ENCODE measurements at places on chromosomes 1 and 21. TPM values are rescaled to one million over a fixed set of nuclear protein-coding genes. Genes with fewer than 3 reads are reported as not detected.

Gene RNF186
- not detected for total RNA-seq

Gene PARS2
- 10.6 TPM for total RNA-seq

Gene WASF2
- 163 TPM for total RNA-seq

Gene PLA2G2F
- not detected for total RNA-seq

Gene G0S2
- 37.4 TPM for total RNA-seq

Gene MAP1LC3C
- not detected for total RNA-seq

Gene GSTM1
- not detected for total RNA-seq

Gene CD1E
- not detected for total RNA-seq

- DNase-seq: peak; percentile 17
Observed at GRCh38 chr1:7235871-7236517, 450.7 kb downstream of the CAMTA1 start.

DNA sequence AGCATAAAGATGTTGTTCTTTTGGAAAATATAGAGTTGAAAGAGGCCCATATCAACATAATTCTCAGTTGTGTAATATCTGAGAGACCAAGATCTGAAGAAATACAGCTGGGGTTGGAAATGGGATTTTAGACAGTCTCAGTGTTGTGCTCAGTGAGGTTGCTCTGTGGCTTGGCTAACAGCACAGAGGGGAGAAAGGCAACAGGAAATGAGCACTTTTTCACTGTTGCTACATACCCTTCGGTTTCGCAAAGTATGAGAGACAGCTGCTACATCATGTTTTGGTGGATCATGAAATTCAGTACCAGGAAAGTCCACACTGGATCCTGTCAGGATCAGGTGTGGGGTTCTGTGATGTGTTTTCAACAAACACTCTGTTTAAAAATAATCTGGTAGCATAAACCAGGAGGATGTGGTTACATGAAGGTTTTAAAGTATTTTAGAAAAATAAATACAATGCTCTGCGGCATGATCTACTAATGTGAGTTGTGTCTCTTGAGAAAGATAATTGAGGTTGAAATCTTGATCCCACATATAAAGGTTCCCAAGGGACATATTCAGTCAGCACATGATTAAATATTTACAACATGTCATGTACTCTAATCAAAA lies 7.0 kb upstream of the GPR88 start:
- no peak for DNase-seq

- no peak for DNase-seq
Observed at GRCh38 chr1:200877839-200878551, 5.2 kb downstream of the GPR25 start.

DNA sequence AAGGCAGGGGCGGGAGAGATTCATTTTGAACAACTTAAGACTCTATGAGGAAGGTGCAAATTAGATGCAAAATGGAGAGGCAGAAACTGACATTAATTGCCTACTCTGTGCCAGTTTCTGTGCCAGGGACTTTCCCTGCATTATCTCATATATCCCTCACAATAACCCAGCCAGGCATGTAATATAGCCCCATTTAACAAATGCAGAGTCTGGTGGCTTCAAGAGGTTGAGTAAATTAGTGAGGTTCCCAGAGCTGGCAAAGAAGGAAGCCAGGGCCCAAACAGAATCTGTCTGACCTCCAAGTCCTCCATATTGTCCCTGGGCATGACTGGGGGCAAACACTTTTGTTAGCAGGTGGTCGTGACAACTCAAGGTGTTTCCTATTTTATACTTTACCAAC lies 199.8 kb downstream of the ASTN1 start:
- DNase-seq: no peak

DNA sequence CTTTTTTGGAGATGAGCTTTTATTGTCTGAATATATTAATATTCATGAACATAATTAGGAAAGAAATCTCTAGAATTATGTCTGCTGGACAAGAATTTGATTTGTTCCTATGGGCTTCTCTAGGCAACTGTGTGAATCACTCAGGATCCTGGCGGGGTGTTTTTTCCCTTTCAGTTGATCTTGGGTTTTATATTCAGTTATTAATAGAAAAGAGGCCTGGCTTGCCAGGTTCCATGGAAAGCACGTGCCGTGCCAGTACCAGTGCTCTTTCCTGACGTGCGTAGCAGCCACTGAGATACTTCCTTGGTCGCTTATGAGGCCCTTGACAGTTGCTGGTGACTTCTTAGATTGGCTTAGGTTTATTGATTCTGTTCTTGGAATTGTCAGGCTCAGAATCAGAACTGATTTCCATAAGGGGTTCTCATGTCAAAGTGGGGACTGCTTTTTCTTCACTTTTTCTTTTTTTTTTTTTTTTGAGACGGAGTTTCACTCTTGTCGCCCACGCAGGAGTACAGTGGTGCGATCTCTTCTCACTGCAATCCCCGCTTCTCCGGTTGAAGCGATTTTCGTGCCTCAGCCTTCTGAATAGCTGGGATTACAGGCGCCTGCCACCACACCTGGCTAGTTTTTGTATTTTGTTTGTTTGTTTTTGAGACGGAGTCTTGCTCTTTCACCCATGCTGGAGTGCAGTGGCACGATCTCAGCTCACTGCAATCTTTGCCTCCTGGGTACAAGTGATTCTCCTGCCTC lies 48.7 kb upstream of the KIF1B start:
- no peak for DNase-seq

DNA sequence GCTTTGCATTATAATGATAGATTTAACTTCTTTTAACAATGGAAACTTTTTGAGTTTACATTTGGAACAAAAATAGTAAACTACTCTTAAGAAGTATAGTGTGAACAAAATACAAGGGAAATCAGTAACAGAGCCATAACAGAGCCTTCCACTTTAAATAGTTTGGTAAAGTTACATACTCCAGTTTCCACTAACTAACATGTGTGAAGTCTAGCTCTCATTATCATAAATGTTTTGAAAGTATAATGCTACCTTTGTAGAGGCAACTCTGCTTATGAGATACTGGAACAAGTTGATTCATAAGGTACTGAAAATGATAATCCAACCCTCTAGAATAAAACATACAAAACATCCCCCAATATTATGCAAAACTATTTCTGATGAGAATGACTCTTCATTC lies 1155.1 kb upstream of the ADGRL2 start:
- no peak for DNase-seq

GRCh38 chr1:37672136-37672870 lies 20.0 kb upstream of the CDCA8 start:
- no peak for DNase-seq

GRCh38 chr1:184416481-184416880 lies 29.7 kb downstream of the C1orf21 start:
- DNase-seq: no peak

DNA sequence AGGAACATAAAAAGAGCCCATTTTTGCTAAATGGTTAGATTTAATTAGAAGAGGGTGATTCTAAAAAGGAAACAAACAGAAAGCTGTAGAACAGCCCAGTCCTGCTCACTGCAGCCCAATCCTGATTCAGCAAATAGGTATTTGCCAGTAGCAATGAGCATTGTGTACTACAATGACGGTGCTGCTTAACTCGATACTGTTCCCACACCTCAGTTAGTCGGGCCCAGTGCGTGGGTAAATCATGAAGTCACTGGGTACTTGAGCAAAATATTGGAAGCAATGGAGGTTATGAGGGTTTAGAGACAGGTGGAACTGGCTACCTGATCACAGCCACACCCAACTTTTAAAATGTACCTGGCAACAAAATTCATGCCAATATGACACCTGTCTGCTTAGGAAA lies 101.5 kb upstream of the ADGRL2 start:
- DNase-seq: no peak

DNA sequence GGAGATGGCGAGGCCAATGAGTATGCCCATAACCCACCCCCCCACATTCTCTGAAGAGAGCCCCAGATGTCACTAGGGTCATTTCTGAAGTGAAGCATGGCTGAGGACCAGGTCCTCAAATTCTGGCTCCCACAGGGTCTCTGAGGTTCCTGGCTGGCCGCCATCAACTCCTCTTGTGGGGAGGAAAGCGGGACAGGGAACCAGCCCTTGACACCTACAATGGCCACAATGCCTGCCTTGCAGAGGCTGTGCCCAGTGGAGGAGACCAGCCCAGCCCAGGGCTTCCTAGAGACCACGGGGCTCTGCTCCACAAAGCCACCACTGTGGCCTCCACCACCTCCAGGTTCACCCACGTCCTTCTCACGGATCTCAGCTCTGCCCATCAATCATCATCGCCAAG lies 120.1 kb upstream of the ARHGEF16 start:
- no peak for DNase-seq

- DNase-seq: no peak
Observed at GRCh38 chr21:31455506-31455905, 111.4 kb upstream of the TIAM1 start.

DNA sequence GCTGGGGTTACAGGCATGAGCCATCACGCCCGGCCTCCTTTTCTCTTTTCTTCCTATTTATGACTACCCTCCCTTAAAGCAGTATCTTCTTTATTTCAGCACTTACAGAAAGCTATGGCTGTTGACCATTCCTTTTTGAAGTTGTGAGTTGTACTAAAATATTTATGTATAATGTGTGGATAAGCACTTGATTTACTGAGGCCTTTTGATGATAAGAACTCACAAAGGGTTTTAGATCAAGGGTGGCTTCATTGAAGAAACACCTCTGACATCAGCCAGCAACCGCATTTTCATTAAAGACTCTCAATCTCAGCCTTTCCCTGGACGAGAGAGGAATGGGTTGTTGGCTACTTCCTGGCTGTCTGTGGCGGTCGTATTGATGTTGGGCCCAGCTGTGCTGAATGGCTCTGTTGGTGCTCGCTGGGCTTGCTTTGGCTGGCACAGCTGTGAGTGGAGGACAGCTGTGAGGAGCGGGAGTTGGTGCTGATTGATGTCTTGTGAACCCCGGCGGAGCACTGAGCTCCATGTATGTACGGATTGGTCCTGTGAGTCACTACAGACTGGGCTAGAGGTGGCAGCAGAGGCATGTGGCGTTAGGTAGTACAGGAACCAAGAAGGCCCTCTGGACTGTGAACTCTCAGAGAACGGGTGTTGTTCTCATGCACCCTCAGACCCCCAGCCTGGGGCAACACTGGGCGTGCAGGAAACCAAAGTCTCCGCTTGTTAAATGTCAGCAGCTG lies 208.8 kb downstream of the KIF26B start:
- DNase-seq: no peak

DNA sequence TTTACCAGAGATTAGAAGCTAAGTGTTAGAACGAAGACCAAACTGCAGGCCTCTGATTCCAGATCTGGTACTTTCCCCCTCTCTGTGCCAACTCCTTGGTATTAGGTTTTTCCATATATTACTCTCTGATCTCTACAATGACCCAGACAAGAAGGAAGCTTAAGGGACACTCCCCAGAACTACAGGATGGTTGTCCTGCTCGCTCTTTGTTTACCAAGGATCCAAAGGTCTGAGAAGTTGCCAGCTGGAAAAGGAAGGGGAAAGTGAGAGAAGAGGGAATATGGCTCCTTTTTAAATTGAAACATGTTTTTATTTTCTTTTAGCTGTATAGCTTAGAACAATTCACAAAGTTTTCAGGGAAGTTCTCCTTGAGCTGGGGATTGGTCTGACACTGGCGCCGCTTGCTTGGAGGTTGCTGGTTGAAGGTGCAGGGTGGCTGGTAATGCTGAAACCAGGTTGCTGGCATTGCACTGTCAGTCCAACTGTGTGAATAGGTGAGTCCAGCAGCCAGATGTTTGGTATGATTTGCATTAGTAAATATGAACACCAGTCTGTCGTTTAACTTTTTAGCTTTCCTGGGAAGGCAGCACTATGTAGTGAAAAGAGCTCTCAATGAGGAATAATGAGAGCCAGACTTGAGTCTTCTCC lies 89.3 kb downstream of the NOS1AP start:
- DNase-seq: no peak

DNA sequence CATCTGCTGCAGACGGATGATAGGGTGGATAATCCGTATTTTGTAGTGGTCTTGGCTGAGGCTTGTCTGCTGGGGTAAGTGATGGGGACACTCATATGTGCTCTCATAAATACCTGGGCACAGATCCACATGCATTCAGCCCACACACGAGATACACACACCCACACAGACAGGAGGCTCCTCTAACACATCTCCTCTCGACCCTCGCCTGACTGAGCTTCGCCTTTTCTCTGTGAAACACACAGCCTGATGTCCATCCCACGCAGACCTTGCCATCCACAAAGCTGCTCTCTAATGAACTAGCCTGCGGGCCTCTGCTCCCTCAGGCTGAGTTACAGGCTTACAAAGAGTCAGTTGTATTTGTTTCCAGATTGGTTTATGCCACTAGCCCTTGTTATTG lies 96.3 kb upstream of the CSF3R start:
- DNase-seq: no peak

Measured in K562 (cell line).